ENCODE measurements at places on chromosomes 11 and 22.

- no peak for DNase-seq
Observed at GRCh38 chr11:94741022-94741679, 27.0 kb upstream of the AMOTL1 start.

DNA sequence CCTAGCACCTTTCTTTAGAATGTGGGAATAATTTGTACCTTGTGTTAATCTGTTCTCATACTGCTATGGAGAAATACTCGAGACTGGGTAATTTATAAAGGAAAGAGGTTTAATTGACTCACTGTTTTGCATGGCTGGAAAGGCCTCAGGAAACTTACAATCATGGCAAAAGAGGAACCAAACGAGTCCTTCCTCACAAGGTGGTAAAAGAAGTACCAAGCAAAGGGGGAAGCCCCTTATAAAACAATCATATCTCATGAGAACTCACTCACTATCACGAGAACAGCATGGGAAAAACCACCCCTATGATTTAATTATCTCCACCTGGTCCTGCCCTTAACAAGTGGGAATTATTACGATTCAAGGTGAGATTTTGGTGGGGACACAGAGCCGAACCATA, 127.1 kb upstream of the ANO3 start:
- no peak for DNase-seq

- DNase-seq = no peak
Observed at GRCh38 chr11:12727563-12728211, 53.5 kb downstream of the TEAD1 start.

- DNase-seq = no peak
Observed at GRCh38 chr11:70483077-70483861, 84.9 kb downstream of the CTTN start.

GRCh38 chr11:45560913-45561281, 104.5 kb downstream of the CHST1 start:
- DNase-seq = no peak

DNA sequence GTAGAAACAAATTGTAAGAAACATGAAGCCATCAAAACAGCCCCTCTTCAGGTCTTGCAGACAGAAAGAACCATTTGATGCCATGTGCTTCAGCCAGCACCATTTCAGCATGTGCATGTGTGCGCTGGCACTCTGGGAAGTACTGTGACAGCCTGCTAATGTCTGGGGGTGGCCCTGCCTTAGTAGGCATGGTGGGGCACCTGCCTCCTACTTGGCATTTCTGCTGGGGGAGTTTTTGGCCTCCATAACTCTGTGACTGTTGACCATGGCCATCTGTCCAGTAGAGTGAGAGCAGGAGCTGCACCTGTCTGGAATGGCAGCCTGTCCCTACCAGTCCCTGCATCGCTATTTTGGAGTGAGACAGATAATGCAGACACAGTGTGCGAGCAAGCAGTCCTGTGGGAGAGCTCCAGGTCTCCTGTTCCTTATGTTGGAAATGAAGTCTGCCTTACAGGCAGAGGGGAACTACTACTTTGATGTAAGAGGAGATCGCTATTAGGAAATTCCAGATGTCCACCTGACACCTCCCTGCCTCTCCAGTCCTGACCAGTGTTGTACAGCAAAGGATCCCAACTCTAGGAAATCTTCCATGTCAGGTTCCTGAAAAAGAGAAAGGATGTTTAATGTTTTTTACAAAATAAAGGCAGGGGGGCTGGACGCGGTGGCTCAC, 102.5 kb downstream of the ATXN10 start:
- no peak for DNase-seq

- DNase-seq = no peak
Observed at GRCh38 chr11:63853476-63853875, 14.6 kb downstream of the MARK2 start.

- DNase-seq = no peak
Observed at GRCh38 chr11:76067099-76067498, 139.2 kb downstream of the WNT11 start.

GRCh38 chr22:21762712-21763581, 27.4 kb upstream of the YPEL1 start:
- peak; percentile 41 for DNase-seq

GRCh38 chr11:34855021-34855753, 61.0 kb downstream of the APIP start:
- DNase-seq = no peak

- DNase-seq = no peak
Observed at GRCh38 chr22:35467681-35468434, 67.9 kb downstream of the MCM5 start.

DNA sequence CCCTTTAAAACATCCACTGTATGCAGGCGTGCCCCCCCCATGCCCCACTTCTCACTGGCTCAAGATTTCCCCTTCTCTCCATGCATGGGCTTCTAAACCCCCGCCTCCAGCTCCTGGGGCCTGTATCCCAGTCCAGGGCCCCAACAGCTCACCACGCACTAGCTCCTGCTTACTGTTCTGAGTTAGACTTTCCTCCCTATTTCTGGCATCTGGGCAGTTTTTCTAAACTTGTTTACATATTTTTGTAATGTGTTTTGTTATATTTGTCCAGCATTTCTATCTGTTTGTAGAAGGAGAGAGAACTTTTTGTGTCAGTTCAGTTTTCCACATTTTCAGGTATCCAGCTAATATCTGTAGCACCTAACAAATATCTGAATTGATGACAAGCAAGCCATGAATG, 178.5 kb downstream of the SPON1 start:
- no peak for DNase-seq

GRCh38 chr11:70530010-70530409, 131.7 kb downstream of the CTTN start:
- DNase-seq = no peak

DNA sequence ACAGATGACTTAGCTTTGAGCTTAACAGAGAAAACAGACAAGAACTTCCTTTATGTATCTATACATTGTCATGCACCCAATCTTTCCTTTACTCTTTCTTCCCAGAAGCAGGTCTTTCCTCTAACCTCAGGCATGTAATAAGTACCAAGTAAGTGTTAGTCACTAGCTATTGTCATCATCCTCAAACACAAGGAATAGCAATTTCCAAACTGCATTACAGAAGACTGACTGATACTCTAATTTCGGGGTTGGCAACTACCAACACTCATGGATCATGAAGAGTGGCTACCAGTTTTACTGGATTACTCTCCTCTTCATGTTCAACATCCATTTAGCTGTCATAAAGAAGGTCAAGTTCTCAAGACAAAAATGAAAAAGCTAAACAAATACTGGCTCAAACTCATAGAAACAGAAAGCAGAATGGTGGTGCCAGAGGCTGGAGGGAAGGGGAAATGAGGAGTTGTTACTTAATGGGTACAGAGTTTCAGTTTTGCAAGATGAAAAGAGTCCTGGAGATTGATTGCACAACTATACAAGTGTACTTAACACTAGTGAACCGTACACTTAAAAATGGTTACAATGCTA, 111.6 kb downstream of the SIK3 start:
- DNase-seq = no peak

DNA sequence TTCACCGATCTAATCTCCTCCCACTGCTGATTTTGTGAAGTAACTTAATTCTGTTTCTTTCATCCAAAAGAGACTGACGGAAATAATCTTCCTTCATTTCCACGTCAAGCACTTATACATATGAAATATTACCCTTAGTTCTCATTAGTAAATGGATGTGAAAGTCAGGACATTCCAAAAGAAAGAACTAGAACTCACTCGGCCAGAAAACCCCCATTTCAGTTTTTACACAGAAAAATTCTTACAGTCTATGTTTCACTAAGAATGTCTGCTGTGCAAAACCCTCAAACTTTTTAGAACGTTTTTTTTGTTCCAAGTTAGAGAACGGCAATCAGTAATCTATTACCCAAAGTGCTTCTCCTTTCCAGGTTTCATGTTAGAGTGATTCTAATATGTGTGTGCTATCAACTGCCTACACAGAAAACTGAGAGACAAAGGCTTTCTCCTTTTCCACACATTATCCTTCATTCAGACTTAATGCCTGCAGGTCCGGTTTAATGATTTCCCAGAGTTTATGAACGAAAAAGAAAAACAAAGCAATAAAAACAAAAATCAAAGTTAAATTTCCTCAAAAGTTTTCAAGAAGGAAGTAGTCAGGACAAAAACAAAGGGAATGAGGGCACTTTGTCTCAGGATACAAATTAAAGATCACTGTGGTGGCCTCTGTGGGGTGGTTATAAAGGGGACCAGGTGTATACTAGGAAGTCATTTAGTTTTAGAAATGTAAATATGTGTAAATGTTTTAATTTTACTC, 11.3 kb upstream of the SESN3 start:
- DNase-seq = no peak

DNA sequence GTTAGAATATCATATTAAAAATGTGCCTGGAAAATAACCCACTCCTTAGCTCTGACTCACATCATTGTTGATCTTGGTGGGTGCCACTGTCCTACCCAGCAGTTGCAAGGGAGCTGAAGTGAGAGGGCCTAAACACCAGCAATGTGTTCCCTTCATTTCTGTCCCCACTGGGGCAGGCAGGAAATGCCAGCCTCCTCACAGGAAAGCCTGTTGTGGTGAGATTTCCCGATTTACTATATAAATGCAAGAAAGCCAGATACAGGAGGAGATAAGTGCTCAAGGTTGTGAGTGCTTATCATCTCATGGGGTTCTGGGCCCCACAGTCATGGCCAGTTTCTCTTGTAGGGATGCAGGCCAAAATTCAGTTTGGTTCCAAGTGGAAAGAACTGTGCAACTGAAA, 15.8 kb upstream of the FLI1 start:
- DNase-seq = no peak

- no peak for DNase-seq
Observed at GRCh38 chr11:86158704-86159580, 85.6 kb upstream of the EED start.

DNA sequence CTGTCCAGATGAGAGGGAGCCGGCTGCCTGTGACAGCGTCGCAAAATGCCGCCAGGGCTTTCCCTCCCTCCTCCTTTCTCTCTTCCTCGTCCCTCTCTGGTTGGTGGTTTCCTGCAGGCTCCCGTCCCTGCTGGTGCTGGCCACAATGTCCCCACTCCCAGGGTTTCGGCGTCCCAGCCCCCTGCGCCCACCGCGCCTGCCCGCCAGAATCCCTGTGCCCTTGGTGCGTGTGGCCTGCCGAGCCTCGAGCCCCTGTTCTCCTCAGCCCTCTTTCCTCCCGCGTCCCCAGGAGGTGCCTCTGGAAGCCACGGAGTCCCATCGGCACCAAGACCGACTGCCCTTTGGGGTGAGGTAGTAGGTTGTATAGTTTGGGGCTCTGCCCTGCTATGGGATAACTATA, 37.9 kb upstream of the PPARA start:
- no peak for DNase-seq

DNA sequence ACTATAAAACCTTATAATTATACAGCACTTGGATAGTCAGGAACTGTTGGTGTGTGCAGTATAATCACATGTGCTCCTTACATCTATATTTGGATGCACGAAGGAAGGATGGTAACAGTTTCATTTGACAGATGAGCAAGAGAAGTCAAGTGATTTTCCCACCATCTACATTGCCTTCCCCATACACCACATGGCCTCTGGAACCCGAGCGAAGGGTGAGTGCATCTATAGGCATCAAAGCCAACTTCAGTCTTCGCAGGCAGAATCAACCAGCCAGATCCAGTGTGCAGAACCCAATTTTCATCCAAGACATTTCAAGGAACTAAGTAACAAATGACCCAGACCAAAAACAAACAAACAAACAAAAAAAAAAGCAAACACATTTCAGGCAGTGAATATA, 85.1 kb upstream of the BLID start:
- DNase-seq = no peak

- DNase-seq = no peak
Observed at GRCh38 chr11:126834573-126834972, 166.0 kb downstream of the KIRREL3 start.

DNA sequence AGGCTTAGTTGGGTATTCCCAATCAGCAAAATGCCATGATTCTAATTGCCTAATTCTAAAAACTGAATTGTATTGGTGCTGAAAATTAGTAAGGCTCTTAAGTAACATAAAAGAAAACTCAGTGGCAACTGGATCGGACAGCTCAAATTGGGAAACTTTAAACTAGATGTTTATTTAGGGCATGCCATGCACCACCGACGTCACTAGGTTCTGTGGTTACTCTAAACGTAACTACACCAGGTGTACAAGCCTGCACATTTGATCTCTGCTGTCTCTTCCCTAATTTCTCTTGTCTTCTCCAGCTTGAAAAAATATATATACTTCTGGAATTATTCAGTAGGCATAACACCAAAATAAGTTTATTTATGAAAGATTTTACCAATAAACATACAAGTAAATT, 378.2 kb downstream of the DCDC1 start:
- DNase-seq = no peak

- DNase-seq = no peak
Observed at GRCh38 chr22:46688949-46689348, 49.1 kb downstream of the CERK start.

DNA sequence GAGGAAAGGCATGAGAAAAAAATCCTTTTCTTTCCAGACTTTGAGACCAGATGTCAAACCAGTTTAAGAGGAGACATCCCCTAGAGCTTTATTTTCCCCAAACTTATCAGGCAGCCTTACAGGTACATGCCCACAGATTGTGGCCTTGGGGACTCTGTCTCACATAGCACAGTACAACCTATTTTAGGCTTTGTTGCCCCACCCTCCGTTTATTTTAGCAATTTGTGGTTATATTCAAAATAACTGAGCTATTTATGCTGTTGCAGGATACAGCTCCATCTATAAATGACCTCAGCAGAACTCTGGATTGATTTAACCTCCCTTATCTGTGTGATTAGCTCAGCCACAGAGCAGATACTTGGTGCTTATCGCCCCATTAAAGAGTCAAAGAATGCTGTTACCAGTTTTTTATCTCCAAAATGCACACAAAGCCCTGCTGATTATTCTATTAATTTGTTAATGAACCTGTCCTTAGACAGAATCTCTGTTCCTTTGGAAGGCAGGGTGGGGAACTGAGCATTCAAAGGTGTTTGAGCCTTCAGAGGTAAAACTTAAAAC, 525.2 kb downstream of the OPCML start:
- no peak for DNase-seq

DNA sequence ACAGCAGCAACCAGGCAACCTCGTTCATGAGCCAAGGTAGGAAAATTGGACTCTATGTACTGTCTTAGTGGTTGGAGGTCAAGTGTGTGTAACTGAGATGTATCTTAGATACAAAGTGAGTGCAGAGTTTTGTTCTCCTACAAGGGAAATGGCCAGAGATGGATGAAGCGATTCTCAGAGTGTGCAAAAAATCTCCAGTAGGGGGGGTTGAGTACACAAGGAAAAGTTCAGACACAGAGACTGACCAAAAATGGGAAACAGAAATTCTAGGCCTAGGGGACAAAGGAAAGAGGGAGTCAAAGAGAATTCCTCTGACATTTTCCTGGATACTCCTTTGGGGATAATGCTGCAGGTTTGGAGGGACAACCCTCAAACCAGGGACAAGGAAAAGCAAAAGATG, 38.2 kb upstream of the OR5AK2 start:
- DNase-seq = no peak

DNA sequence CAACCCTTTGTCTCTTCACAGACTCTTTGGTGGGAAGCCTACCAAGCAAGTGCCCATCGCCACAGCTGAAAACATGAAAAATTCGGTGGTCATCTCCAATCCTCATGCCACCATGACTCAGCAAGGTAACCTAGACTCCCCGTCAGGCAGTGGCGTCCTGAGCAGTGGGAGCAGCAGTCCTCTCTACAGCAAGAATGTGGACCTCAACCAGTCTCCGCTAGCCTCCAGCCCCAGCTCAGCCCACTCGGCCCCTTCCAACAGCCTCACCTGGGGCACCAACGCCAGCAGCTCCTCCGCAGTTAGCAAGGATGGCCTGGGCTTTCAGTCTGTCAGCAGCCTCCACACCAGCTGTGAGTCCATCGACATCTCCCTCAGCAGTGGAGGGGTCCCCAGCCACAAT, 111.6 kb downstream of the DBX1 start:
- DNase-seq = no peak

GRCh38 chr22:49638788-49639187, 188.9 kb downstream of the BRD1 start:
- DNase-seq = no peak
